Vagina (tissue), 2 donors: ENCODE measurements at places on chromosomes 4 and X. TPM values are rescaled to one million over a fixed set of nuclear protein-coding genes. Genes with fewer than 3 reads are reported as not detected.

DNA sequence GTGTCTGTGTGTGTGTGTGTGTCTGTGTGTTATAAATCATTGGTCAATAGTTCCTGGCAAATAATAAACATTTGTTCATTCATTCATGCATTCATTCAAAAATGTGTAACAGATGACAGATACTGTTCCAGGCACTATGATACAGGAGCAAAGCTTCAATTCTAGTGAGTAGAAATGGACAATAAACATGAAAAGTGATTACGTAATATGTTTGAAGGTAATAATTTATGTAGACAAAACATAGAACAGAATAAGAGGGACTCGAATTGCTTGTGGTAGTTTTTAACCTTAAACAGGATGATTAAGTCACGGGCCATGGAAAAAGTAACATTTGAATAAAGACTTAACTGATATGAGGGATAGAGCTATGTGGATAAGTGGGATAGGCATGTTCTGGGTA lies 90.1 kb upstream of the MAGEC2 start:
- no peaks in the 10 kb centered on the region for H3K4me1 ChIP-seq
- H3K4me3 ChIP-seq = no peak overlapping the region
- no peaks in the 10 kb centered on the region for H3K27me3 ChIP-seq
- no peaks in the 10 kb centered on the region for H3K36me3 ChIP-seq

Gene F11
- total RNA-seq = not detected

GRCh38 chr4:170090352-170091052 lies 746 bp upstream of the AADAT start:
- H3K4me3 ChIP-seq = peak overlapping the region; percentile 69
- peaks cover 10% of the 10 kb centered on the region for H3K4me1 ChIP-seq
- H3K27ac ChIP-seq = peak overlapping the region; percentile 40
- H3K27me3 ChIP-seq = no peaks in the 10 kb centered on the region
- no peaks in the 10 kb centered on the region for H3K36me3 ChIP-seq
- DNase-seq = no peak

Gene HHIP
- total RNA-seq = 0.25 TPM

DNA sequence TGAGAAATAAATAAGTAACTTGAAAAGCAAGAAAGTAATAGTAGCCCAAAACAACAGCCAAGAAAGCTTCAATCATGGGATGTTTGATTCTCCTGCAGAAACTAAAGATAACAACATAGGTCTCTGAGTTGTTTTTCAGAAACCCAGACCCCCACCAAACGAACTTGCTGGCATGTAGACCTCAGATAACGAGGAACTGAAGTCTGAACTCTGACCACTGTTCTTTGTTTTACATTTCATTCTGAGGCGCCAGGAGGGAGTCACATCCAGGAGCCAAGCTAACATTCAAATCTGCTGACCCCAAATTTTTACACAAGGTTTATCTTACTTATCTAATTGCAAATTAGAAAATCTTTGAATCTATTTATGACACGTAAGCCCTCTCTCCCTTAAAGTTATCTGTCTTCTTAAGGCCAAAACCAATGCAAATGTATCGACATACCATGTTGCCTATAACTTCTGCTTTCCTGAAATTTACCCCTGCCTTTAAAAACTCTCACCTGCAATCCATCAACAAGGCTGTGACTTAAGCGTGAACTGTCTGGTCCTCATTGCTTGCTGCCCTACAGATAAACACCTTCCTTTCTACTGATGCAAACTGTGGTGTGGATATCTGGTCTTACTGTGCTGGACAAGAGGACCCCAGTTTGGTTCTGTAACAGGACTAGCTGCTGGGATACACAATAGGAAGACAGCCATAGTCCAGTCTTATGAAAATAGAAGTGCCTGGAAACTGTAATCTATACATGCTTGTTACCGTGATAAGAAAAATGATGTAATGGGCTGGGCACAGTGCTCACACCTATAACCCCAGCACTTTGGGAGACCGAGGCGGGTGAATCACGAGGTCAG lies 37.5 kb upstream of the NEIL3 start:
- no peaks in the 10 kb centered on the region for H3K27me3 ChIP-seq
- H3K4me1 ChIP-seq = no peaks in the 10 kb centered on the region
- H3K27ac ChIP-seq = no peak overlapping the region
- DNase-seq = no peak
- H3K36me3 ChIP-seq = no peaks in the 10 kb centered on the region

- no peak for DNase-seq
- H3K4me3 ChIP-seq = no peak overlapping the region
- H3K36me3 ChIP-seq = no peaks in the 10 kb centered on the region
- H3K4me1 ChIP-seq = no peaks in the 10 kb centered on the region
- H3K27ac ChIP-seq = no peak overlapping the region
- no peaks in the 10 kb centered on the region for H3K27me3 ChIP-seq
These were observed 465.2 kb upstream of the IGFBP7 start for GRCh38 chr4:57575426-57575825.

GRCh38 chr4:83083925-83084475 lies 30.5 kb downstream of the PLAC8 start:
- no peaks in the 10 kb centered on the region for H3K4me1 ChIP-seq
- H3K27me3 ChIP-seq = no peaks in the 10 kb centered on the region
- no peaks in the 10 kb centered on the region for H3K36me3 ChIP-seq
- no peak overlapping the region for H3K27ac ChIP-seq
- H3K4me3 ChIP-seq = no peak overlapping the region
- DNase-seq = no peak

DNA sequence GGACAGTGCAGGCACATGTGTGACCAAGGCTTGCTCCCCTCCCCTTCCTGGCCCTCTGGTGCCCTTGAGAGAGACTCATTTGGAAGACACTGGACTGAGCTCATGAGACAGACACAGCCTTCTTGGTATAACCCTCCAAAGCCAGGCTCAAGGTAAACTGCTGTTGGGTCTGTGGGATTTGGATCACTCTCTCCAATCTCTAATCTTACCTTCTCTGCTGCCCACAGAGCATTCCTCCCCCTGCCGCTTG lies 105.0 kb upstream of the MAMLD1 start:
- no peaks in the 10 kb centered on the region for H3K27me3 ChIP-seq
- no peak overlapping the region for H3K27ac ChIP-seq
- H3K4me1 ChIP-seq = no peaks in the 10 kb centered on the region
